ENCODE measurements at places on chromosomes 7 and 10.

DNA sequence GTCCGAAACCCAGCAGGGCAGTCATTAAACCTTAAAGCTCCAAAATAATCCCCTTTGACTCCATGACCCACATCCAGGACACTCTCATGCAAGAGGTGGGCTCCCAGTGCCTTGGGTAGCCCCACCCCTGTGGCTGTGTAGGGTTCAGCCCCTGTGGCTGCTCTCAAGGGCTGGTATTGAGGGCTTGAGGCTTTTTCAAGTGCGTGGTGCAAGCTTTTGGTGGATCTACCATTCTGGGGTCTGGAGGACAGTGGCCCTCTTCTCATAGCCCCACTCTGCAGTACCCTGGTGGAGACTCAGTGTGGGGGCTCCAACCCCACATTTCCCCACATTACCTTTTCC, 50.5 kb downstream of the RSBN1L start:
- DNase-seq: no peak

- no peak for DNase-seq
Observed at GRCh38 chr10:30863516-30864210, 168.0 kb downstream of the ZNF438 start.

DNA sequence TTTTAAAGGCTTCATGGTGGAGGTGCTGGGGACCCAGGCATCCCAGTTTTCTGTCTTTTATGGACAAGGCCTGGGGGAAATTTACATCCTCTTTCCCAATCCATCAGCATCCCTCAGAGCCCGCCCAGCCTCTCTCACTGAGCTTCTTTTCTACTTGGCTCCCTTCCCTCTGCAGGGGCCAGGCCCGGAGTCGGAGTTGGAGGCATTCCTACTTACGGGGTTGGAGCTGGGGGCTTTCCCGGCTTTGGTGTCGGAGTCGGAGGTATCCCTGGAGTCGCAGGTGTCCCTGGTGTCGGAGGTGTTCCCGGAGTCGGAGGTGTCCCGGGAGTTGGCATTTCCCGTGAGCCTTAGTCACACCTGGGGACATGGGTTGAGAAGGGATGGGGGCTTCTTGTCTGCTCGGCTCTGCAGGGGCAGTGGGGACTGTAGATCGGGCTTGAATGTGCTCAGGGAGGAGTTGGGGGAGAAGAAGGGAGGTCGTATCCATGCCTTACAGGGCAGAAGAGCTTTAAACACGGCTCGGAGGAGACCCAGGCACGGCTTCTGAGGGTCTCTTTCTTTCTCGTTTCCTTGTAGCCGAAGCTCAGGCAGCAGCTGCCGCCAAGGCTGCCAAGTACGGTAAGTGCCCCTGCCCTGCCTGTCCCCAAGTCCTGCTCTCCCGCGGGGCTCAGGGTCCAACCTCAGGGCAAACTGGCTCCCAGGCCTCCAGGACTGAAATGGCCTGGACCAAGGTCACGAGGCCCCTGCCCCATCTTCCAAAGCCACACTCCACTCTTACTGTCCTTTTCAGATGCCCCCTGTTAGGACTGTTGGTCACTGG, 27.3 kb upstream of the LIMK1 start:
- DNase-seq: no peak

GRCh38 chr10:34731885-34732701, 83.0 kb downstream of the PARD3 start:
- no peak for DNase-seq

GRCh38 chr10:70125918-70126552, 6.6 kb downstream of the AIFM2 start:
- DNase-seq: no peak

DNA sequence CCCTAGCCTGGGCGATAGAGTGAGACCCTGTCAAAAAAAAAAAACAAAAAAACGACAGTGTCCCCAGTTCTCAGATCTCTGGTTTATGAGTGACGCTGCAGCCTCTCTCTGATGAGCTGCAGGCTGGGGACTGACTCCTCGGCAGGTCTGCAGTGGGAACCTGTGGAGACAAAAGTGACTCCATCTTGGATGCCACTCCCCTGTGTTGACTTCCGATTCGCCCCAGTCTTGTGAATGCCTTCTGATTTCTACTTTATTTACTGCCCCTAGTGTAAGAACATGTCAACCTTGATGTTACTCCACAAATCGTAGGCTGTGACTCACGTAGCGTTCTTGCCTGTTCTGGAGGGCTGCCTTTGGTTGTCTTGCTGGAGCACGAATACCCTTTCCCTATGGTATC, 6.2 kb downstream of the TACR2 start:
- no peak for DNase-seq
